Lung microvascular endothelial cell (primary cell): ENCODE measurements at places on chromosomes 16 and 17. TPM values are rescaled to one million over a fixed set of nuclear protein-coding genes. Genes with fewer than 3 reads are reported as not detected.

ENPP7 gene
- not detected in 2 replicates for total RNA-seq

RAI1 gene
- 5.0 and 5.8 TPM in 2 replicates for total RNA-seq

PLK1 gene
- 2.8 and 10.9 TPM in 2 replicates for total RNA-seq

KRT36 gene
- not detected in 2 replicates for total RNA-seq

ITGAX gene
- total RNA-seq: under 0.01 and 0.87 TPM in 2 replicates

PPP1R1B gene
- total RNA-seq: not detected in 2 replicates

SPECC1 gene
- 0.22 and 0.60 TPM in 2 replicates for total RNA-seq

DNA sequence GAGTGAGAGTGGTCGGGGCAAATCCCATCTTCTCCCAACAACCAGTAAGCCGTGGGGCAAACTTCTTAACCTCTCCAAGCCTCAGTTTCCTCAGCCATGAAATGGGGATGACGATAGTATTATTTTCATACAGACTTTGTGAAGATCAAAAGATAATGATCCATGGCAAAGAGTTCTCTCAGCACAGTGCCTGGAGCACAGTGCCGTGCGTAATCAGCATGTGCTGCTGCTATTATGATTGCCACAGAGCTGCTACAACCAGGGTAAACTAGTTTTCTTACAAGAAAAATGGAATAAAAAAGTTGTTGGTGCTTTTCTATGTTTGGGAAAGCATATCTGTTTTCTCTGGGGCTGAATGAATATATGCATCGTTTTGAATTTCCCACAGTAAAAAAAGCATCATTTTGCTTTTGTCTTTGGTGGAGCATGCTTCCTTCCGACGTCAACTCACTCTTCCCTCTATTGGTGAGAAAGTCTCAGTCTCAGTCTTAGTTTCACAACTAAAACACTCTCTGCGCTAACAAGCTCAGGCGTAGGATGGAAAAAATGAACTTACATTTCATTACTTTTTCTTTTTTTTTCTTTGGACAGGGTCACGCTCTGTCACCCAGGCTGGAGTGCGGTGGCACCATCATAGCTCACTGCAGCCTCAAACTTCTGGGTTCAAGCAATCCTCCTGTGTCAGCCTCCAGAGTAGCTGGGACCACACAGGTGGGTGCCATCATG, 37.2 kb downstream of the CDK5R1 start:
- DNase-seq: no peak

DNA sequence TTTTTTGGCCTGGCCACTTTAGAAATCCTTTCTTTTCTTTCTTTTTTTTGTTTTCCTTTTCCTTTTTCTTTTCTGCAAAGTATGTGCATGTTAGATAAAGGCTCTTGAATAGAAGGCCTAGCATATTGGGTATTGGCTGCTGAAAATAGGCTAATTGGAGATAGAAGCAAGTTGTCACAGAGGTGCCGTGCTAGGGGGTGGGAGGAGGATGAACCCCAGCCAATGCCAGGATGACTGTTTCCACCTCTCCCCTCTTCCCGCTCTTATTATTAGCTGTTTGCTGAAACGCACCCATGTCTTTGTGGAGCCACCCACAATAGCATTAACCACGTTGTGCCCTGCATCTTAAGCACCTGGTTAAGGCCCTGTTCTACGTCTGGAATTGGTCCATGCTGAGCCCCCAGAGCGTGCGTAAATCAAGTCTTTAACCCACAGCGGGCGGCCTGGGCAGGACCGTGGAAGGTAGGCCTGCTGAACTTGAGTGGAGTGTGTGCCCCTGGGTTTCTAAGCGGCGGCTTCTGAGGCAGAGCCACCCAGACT, 123.6 kb downstream of the MSI2 start:
- no peak for DNase-seq

DNA sequence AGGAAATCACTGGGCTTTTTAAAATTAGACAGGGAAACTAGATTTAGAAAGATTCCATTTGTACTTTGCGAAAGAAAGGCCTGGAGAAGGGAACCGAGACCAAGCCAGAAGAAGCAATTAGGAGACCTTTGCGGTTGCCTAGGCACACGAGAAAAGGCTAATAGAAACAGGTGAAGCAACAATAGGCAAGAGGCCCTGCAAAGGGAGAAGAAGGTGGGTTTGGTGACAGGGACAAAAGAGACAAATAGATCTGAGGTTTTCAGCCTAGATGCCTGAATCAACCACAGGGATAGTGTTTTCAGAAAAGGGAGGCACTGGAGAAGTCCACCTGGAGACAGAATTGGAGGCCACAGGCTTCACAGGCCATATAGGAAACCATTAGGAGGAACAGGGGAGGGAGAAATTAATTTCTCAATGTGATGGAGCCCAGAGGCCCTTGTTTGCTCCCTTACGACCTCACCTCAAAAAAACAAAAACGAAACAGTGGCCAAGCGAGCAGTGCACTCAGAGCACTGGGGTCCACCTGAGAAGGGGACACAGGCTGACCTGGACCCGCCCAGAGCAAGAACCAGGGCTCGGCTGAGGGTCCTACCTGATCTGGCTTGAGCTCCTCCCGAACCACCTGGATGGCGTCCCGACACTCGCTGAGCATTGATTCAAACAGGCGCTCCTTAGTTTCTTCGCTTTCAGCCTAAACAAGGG, 22.3 kb downstream of the SRP68 start:
- DNase-seq: no peak

DNA sequence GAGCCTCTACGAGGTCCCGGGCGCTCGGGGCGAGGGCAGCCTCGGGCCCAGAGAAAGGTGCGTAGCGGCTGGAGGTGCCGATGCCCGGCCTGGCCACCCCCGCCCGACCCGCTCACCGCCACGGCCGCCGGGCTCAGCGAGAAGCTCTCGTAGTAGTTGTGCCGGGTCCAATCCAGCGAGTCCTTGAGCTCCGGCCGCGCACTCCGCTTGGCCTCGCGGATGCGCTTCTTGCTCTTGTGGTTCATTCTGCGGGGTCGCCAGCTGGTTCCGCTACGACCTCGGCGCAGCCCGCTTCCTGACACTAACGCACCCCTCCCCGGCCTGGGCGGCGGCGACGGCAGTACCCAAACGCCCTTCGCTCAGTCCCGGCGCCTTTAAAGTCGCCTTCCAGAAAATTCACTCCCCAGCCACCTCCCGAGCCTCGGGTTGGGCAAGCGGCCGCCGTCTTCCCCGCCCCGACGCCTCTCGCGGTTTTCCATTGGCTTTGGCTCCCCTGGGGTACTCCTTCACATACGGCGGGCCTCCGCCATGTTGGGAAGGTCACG, at the start of gene JMJD6:
Gene JMJD6 (minus strand): TSS at position 376 of the 545 bp plus-strand sequence. CDS start 131 bp downstream, at position 245.
- DNase-seq: peak; percentile 91

DNA sequence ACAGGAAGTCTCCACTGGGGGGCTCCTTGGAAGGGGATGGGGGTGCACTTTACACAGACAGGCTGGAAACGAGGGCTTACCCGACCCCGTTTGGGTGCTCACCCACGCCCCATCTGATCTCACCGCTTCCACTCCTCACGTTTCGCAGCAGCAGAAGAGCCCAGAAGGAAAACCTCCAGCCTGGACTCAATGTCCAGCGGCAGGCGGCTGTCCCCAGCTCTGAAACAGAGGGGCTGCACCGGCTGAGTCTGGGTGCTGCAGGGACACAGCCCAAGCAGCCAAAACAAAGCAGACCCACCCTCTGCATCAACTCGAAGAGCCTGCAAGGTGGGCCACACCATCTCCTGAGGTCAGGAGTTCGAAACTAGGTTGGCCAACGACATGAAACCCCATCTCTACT, 3.9 kb downstream of the MEAK7 start:
- DNase-seq: no peak

DNA sequence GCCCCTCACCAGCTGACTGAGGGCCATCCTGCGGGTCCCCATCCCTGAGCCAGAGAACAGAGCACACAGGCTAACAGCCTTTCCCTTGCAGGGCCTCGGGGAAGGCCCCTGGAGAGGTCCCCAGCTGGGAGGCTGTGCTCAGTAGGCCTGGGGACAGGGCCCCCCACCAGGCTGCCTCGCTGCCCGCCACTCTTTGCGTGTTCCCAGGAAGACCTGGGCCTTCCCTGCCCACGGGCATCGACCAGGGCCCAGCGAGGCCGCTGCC, 785 bp downstream of the HID1 start:
- no peak for DNase-seq

- DNase-seq: no peak
Observed at GRCh38 chr17:74723891-74724290, 11.2 kb upstream of the CD300LF start.

DNA sequence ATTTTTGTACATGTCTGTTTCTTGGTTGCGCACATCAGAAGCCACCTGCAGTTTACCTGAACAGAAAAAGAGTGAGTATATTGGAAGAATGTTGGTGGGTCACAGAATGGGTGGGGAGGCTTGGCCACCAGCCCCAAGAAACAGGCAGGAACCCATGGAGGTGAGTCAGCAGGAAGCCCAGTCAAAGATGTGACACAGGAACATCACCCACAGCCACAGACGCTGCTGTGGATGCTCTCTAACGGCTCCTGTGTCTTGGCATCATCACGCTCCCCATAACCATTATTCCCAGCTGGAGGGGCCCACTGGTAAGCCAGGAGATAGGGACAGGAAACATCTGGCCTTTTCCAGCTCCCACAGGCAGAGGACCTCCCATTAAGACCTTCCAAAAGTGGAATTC, 94.0 kb upstream of the WSB1 start:
- peak; percentile 73 for DNase-seq

DNA sequence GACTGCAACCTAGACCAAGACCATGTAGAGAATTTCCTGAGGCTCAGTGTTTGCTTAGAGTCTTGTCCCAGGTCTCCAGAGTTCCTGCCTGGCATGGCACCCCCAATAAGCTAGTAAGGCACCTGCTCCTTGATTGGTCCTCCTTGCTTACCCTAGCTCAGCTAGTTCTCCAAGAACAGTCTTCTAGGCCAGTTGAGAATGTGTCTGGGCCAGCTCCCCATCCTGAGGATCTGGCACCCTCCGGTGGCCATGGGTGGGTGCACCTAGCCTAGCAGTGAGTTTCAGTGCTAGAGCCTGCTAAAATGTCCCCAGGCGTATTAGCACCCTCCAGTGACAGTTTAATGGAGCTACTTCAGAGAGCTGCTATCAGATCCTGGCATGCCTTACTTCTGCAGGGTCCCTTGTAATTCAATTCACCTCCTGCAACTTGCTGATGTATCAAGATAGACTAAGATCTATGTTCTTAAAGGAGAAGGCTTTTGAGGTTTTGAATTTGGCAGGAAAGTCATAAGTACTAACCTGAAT, 44.4 kb upstream of the MED13 start:
- DNase-seq: peak; percentile 29

DNA sequence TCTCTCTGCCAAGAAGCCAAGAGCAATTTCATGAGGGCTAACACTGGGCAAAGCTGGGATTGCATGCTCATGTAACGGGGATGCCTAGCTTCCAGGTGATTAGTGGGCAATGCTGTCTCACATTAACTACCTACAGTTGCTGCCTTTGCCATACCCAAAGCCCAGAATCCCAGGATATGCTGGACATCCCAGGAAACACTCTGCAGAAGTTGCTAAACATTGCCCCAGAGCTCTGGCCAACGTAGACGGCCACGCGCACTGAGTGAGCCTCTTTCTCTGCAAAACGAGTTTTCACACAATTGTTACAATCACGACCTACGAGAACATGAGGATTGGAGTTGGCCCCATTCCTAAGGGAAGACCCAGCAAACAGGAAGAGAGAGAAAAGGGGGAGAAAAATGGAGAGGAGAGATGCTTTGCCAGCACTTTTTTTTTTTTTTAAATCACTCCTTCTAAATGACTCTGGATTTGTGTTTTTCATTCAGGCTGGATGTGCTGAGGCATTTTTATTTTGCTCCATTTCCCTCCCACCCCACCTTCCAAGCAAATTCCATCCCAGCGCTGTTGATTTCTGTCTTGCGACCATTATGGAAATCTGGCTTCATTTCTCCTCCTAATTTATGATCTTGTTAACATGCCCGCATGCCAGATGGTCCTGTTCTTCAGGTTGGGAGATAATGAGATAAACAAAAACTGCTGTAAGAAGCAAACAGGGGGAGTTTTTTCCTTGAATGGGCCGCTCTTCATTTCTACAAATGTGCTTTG, 112.8 kb upstream of the DNAH9 start:
- no peak for DNase-seq
